ENCODE measurements at places on chromosomes 3 and 15.

DNA sequence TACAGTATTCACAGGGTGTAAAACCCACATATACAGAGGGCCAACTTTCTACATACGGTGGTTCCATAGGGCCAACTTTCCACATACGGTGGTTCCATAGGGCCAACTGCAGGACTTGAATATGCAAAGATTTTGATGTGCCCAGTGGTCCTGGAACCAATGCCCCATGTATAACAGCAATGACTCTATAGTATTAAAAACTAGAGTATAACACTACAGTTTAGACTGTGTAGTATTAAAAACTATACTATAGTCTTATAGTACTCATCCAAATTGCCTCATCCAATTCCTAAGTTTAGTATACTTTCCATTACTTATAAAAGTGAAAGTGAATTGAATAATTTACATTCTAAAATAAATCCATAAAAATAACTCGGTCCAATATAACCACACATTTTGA lies 75.9 kb downstream of the GSK3B start:
- no peak for DNase-seq
- H3K36me3 ChIP-seq, result peaks cover 5% of the 10 kb centered on the region
- peaks cover 55% of the 10 kb centered on the region for H3K4me1 ChIP-seq
- no peak overlapping the region for H3K27ac ChIP-seq
- H3K27me3 ChIP-seq, result no peaks in the 10 kb centered on the region

- no peaks in the 10 kb centered on the region for H3K36me3 ChIP-seq
- H3K4me1 ChIP-seq, result no peaks in the 10 kb centered on the region
- H3K4me3 ChIP-seq, result no peak overlapping the region
Measured at GRCh38 chr15:78394981-78395616, 42.9 kb upstream of the IREB2 start.

DNA sequence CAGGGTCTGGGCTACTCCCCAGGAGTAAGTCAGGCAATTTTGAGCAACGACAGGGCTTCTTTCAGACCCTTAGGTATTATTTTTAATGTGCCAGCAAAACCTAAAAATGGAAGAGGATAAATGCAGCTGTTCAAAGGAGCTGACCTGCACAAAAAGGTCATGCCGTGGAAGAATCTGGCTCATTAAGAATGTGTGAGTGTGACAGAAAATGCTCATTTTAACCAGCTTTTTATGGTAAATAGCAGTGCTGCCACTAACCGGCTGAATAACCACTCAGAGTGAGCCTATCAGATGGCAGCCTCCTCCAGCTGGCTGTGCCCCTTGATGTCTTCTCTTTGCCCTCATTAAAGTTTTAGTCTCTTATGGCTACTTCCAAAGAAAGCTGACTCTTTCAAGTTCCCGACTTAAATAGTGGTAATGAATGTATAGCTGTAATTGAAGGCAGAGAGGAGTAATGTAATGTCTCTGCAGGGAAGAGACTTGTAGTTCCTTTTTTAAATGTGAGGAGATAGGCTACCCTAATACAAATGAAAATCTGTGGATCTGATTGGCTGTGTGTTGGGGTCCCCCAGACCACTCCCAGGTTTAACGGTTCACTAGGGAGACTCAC lies 9.5 kb upstream of the FSTL1 start:
- H3K4me1 ChIP-seq, result peaks cover 5% of the 10 kb centered on the region
- no peak for DNase-seq
- H3K36me3 ChIP-seq, result no peaks in the 10 kb centered on the region
- H3K4me3 ChIP-seq, result no peak overlapping the region

DNA sequence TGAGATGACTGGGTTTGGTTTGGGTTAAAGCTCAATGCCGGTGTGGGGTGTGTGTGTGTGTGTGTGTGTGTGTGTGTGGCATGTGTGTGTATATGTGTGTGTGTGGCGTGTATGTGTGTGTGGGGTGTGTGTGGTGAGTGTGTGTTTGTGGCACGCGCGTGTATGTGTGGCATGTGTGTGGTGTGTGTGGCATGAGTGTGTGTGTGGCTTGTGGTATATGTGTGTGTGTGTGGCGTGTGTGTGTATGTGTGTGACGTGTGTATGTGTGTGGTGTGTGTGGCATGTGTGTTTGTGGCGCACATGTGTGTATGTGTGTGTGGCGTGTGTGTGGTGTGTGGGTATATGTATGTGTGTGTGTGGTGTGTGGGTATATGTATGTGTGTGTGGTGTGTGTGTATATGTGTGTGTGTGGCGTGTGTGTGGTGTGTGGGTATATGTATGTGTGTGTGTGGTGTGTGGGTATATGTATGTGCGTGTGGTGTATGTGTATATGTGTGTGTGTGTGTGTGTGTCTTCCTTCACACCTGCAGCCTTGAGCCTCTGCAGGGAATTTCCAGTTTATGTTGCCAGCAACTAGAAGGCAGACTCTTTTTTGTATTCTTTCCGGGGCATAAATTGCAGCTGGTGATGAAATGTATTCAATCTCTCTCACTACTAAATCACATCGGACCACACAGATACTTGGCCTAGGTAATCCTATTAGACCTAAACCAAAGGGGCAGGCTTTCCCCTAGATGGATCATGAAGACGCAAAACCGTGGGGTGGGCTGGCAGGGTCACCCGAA lies 34.8 kb downstream of the CHRD start:
- no peaks in the 10 kb centered on the region for H3K27me3 ChIP-seq
- no peak overlapping the region for H3K27ac ChIP-seq
- DNase-seq, result no peak
- no peaks in the 10 kb centered on the region for H3K4me1 ChIP-seq
- H3K36me3 ChIP-seq, result no peaks in the 10 kb centered on the region

DNA sequence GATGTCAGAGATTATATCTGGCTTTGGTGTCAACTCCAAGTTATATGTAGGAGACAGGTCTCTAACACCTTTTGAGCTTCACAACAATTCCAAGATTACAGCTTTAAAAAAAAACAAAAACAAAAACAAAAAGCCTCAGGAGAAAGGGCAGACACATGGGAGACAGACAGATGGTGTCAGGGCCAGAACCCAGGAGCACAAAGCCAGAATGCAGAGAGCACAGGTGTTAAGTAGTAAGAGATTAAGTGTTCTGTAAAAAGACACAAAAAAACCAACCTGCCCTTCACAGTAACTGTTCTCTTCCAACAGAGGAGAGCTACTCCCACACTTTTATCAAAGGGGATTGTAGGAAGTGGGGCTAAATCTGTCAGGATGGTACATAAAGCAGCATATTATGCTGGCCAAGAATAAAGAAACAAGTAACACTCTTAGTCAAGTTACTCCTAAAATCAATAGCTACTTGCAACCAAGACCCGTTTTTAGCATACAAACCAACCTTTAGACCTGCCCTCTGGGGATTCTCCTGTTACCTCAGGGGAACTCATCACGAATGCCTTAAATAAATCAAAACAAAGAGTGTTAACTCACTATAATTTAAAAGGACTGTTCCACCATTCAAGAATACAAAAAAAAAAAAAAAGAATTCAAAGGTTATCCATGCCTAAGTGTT lies 5.9 kb downstream of the CPEB1 start:
- no peak overlapping the region for H3K27ac ChIP-seq
- H3K4me3 ChIP-seq, result no peak overlapping the region
- peaks cover 40% of the 10 kb centered on the region for H3K27me3 ChIP-seq
- peaks cover 2% of the 10 kb centered on the region for H3K4me1 ChIP-seq

DNA sequence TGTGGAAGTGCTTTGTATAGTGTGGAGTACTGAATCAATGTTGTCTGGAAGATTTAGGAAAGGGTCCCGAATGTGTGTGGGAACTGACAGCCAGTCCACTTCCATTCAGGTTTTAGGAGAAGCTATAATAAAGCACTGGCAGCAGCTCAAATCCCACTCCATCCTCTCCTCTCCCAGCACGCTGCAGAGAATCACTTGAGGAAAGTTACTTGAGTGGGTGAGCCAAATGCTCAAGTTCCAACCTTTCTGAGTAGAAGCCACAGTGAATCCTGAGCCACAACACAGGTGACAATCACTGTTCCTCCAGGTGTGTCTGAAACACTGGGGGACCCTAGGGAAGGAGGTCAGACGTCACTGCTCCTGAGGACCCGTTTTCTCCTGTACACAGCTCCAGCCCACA lies 106.5 kb downstream of the TIGIT start:
- DNase-seq, result no peak
- H3K4me3 ChIP-seq, result no peak overlapping the region
- no peaks in the 10 kb centered on the region for H3K36me3 ChIP-seq
- H3K27me3 ChIP-seq, result no peaks in the 10 kb centered on the region
- H3K4me1 ChIP-seq, result peaks cover 7% of the 10 kb centered on the region

DNA sequence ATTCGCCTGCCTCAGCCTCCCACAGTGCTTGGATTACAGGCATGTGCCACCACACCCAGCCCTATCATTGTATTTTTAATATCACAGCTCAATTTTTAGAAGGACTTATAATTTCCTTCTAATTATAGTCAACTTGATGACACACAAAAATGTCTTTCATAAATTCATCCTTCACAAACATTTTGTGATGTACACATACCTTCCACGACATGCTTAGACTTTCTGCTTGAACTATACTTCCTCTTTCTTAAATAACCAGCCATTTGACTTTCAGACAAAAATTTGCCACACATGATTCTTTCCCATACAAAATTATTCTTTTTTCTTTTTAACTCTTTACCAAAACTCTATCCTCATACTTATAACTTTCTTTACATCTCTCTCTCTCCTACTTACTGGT lies 48.4 kb upstream of the CCK start:
- H3K27me3 ChIP-seq, result no peaks in the 10 kb centered on the region
- no peak overlapping the region for H3K27ac ChIP-seq
- no peak for DNase-seq
- H3K4me1 ChIP-seq, result no peaks in the 10 kb centered on the region
- H3K4me3 ChIP-seq, result no peak overlapping the region

DNA sequence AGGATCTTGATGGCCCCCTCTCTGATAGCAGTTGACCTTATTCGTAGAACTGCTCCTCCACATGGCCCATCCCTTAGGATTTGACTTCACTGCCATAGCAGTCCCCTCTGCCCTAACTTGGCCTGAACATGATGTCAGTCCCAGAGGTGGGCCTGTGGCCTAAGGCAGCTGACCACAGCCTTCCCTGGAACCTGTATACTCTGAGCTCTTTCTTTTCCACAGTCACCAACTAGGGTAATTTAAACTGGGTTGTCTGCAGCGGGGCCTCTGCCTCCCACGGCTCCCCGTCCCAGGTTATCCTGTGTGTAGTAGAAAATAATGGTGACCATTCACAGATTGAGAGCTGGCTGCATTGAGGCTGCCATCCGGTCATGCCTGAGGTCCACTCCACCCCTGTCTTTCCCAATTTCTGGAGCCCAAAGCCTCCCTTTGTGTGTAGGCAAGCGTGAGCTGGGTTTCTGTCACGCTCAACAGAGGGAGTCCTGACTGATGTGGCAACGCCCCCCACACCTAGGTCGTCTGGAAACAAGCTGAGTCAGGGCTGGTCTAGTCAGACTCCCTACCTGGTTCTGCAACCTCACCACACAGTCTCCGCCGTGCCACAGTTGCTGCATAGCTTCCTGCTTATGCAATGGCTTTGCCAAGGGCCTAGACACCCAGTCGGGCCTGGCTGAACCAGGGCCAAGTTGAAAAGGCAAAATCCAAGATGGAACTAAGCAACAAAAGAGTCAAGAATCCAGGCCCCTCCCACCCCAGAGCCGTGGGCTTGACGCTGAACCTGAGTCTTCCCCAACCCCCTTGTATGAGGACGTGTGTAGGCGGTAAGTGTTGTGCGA lies 284.5 kb downstream of the XXYLT1 start:
- no peaks in the 10 kb centered on the region for H3K36me3 ChIP-seq
- no peak overlapping the region for H3K27ac ChIP-seq
- H3K4me1 ChIP-seq, result peaks cover 1% of the 10 kb centered on the region
- H3K27me3 ChIP-seq, result peaks cover 19% of the 10 kb centered on the region

- no peak overlapping the region for H3K4me3 ChIP-seq
- no peak overlapping the region for H3K27ac ChIP-seq
- H3K27me3 ChIP-seq, result peaks cover 13% of the 10 kb centered on the region
- no peaks in the 10 kb centered on the region for H3K36me3 ChIP-seq
Measured at GRCh38 chr15:38843736-38844590, 279.3 kb upstream of the RASGRP1 start.

DNA sequence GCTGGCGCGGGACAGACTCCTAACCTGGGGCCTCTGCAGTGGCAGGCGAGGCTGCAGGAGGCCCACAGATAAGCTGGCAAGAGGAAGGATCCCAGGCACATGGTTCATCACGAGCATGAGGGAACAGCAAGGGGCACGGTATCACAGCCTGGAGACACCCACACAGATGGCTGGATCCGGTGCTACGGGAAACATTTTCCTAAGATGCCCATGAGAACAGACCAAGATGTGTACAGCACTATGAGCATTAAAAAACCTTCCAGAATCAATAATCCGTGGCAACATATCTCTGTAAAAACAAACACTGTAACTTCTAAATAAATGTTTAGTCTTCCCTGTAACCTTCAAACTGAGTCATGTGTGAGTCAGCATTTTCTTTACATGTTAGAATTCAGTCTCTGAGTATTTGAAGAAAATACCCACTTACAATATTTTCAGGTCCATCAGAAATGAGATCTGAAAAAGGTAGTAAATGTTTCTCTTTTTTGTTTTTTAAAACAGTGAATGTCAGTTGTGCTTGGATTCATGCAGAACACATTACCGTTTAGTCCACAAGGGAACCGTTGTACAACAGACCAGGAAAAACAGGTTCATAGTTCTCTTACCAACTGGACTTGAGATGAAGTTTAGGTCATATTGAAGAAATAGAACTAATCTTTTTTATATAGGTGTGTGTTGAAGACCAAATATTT lies 75.9 kb downstream of the BOC start:
- H3K27me3 ChIP-seq, result no peaks in the 10 kb centered on the region
- H3K27ac ChIP-seq, result no peak overlapping the region
- H3K4me3 ChIP-seq, result no peak overlapping the region
- H3K36me3 ChIP-seq, result no peaks in the 10 kb centered on the region

GRCh38 chr15:62994975-62995681 lies 47.4 kb upstream of the TPM1 start:
- no peak for DNase-seq
- H3K36me3 ChIP-seq, result no peaks in the 10 kb centered on the region
- H3K4me1 ChIP-seq, result no peaks in the 10 kb centered on the region
- H3K27ac ChIP-seq, result no peak overlapping the region
- peaks cover 4% of the 10 kb centered on the region for H3K27me3 ChIP-seq

DNA sequence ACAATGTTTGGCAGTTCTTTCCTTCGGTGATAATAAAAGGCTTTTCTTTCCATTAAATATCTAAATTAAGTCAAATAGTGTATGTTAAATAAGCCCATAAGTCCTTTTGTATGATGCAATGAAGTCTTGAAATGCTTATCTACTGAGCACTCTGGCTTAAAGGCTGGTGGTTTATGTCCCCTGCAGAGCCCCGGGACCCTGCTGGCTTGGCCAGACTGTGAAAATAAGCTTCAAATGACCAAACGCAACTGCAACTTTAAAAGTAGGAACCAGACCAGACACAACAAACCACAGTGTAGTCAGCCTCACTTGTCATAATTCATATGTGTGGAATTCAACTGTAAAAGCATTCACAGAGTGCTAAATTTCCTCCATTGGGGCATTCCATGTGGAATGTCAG lies 72.5 kb downstream of the FOXP1 start:
- H3K27me3 ChIP-seq, result no peaks in the 10 kb centered on the region
- H3K4me3 ChIP-seq, result no peak overlapping the region
- peaks cover 7% of the 10 kb centered on the region for H3K36me3 ChIP-seq

GRCh38 chr3:99990179-99990578 lies 124.1 kb downstream of the FILIP1L start:
- no peak overlapping the region for H3K27ac ChIP-seq
- no peak overlapping the region for H3K4me3 ChIP-seq
- DNase-seq, result no peak
- H3K36me3 ChIP-seq, result peaks cover 35% of the 10 kb centered on the region
